ENCODE measurements at places on chromosomes 11 and 22.

DNA sequence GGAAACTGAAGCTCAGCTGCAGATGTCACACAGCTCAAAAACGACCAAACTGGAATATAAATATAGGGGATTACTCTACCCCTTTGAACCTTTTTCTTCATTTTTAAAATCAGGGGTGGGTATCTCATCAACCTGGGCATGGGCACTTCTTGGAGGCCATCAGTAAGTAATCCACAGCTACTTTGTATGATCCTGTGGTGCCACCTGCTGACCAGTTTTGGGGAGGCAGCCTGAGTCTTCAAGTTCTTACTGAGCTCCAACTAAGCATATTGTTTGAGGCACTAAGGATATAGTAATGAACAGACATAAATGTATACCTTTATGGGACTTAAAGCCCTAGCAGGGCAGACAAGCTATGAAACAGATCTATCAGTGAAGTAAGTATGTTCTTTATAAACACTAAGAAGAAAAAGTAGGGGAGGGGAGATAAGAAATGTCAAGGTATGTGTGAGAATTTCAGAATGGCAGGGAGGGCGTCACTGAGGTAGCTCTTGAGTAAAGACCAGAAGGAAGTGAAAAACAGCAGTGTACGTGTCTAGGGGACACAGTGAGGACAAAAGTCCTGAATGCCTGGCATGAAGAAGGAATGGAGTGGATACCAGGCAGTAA, 18.4 kb downstream of the TUB start:
- peak; percentile 60 for DNase-seq

- no peak for DNase-seq
Observed at GRCh38 chr11:8757533-8757932, 74.9 kb downstream of the RPL27A start.

DNA sequence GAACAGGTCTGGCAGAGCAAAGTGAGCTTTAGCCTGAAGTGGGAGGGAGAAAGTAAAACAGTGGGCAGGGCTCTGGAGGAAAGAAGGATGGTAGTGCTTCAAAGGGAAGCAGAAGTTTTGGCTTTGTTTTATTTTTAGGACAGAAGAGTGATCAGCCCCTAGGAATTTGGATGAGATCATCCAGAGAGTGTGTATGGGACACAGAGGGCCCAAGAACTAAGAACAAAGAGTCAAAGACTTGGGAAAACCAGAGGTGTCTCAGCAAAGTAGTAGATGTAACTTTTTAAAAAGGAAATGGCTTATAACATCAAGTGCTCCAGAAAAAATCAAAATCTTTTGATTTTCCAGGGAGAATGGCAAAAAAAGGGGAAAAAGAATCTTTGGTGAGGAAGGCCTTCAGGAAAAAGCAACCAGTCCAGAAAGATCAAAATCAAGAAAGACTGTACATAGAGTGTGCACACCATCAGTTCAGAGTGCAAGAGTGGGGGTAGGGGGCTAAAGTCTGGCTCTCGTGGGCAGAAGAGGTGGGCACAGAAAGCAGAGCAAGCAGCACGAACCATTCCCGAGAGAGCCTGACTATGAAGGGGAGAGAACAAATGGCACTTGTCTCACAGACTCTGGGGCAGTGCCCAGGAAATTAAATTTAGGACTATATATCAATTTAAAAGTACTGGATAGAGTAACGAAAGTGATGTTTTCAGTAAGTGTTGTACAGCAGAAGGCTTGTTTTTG, 30.0 kb downstream of the MAPK1 start:
- no peak for DNase-seq

- no peak for DNase-seq
Observed at GRCh38 chr22:43159484-43160178, 8.3 kb downstream of the TSPO start.

GRCh38 chr11:10856689-10857458, 979 bp downstream of the ZBED5 start:
- peak; percentile 25 for DNase-seq

DNA sequence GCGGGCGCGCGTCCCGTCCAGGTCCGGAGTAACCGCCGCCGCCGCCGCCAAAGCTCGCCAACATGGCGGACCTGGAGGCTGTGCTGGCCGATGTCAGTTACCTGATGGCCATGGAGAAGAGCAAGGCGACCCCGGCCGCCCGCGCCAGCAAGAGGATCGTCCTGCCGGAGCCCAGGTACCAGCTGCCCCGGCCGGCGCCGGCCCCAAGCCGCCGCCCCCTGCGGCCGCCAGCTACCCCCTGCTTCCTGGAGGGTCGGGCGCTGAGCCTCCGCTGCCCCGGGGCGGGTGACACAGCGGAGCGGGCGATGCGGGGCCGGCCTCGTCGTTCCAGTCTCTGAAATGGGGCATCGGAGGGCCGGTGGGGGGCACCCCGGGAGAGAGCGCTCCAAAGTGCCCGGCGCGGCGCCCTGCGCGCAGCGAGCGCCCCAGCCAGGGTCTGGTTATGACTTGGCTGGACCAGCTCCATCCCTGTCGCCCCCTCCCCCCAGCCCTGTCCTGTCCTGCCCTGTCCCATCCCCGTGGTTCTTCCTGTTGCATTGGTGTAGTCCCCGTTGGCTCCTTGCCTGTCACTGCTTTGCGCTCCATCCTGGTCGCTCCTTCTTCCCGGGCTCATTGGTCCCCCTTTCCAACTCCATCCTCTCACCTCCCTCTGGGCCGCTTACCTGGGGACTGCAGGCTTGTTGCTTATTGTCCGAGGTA, 653 bp downstream of the GRK3 start:
- DNase-seq: no peak

GRCh38 chr11:2758751-2759150, 59.0 kb upstream of the KCNQ1OT1 start:
- DNase-seq: no peak

GRCh38 chr11:11247576-11247975, 105.5 kb downstream of the CSNK2A3 start:
- DNase-seq: no peak

GRCh38 chr22:50683086-50683993, 10.7 kb downstream of the SHANK3 start:
- no peak for DNase-seq

DNA sequence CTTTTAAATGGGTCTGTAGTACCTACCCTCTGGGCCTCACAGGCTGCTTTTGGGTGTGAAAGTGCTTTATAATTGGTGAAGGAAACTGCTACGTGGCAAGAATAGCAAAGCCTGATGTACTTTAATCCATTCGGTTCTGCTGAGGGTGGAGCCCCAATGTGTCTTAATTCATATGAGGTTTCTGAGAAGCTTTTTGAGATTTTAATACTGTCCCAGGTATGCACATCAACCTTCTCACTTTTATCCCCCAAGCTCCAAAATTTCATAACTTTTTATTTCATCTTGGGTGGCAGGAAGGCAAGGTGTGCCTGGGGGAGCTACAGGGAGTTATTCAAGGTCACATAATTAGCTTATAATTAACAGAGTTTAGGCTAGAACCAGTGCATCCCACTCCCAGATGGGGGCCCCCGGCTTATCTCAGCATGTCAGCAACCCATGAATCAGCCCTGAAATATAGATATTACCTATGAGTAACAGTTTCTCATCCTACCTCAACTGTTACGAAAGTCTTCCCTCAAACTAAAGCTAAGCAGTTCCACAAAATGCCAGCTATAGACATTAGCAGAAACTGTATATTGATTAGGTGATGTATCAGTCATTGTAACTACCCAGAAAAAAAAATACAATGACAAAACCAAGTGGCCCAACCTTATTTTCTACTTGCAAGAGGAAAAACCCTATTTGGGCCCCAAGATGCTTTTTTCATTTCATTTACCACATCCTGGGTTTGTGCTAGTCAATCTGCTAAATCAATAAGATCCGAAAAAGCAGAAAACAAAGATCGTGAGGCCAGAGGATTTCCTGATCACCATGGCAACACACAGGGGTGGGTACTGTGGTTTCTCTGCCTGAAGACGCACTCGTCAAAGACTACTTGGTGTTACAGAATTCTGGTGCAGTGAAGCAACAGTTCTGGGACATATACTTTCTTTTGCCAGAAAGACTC, 26.7 kb downstream of the CD44 start:
- DNase-seq: peak; percentile 36

DNA sequence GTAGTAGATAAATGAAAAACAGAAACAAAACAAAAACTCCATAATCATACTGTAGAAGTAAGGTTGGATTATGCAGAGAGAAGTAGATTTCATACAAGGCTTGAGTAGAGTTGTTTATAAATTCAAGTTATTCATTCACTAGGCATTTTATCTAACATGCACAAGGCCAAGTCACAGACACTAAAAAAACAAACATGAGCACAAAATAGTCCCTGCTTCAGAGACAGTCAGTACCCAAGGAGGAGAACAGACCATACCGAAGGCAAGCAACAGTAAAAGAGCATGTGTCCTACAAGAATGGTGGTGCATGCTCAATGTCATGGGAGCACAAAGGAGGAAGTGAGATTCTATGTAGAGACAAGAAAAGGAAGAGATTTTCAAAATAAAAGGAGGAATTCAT, 796.5 kb upstream of the LRRC4C start:
- DNase-seq: no peak
